Panc1 (cell line): ENCODE measurements at places on chromosomes 13 and 19.
A peak's percentile ranks its signal among the peaks of the same experiment; 100 is the strongest.

- no peaks in the 10 kb centered on the region for H3K36me3 ChIP-seq
- DNase-seq = no peak
Measured at GRCh38 chr13:87169337-87169736, 501.8 kb upstream of the SLITRK5 start.

- no peaks in the 10 kb centered on the region for H3K4me1 ChIP-seq
- H3K36me3 ChIP-seq = no peaks in the 10 kb centered on the region
- no peak overlapping the region for H3K4me3 ChIP-seq
- no peaks in the 10 kb centered on the region for H3K27me3 ChIP-seq
Measured at GRCh38 chr19:10631874-10632273, 6.5 kb downstream of the SLC44A2 start.

- H3K27ac ChIP-seq = no peak overlapping the region
- DNase-seq = peak; percentile 2
- H3K4me1 ChIP-seq = no peaks in the 10 kb centered on the region
- H3K36me3 ChIP-seq = no peaks in the 10 kb centered on the region
Measured at GRCh38 chr13:34035676-34036325, 217.9 kb downstream of the RFC3 start.

DNA sequence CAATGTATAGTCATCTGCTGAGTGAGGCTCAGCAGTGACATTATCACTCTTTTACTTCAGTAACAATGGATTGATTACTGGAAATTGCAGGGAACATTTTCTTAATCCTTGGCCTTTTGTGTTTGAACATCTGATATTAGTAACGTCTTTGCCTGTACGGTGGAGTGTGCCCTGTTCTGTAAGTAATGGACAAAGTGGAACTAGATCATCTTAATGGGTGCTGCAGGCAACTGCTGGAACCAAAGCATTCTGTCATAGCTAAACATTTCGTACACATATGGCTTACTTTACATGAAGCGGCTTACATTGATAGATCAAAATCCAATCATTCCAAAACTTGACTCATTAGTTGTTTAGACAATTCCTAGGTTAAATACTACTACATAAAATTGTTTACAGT, 114.1 kb downstream of the MYO16 start:
- no peaks in the 10 kb centered on the region for H3K36me3 ChIP-seq
- H3K27me3 ChIP-seq = no peaks in the 10 kb centered on the region
- no peak overlapping the region for H3K27ac ChIP-seq
- DNase-seq = no peak
- H3K4me1 ChIP-seq = no peaks in the 10 kb centered on the region
- no peak overlapping the region for H3K4me3 ChIP-seq

DNA sequence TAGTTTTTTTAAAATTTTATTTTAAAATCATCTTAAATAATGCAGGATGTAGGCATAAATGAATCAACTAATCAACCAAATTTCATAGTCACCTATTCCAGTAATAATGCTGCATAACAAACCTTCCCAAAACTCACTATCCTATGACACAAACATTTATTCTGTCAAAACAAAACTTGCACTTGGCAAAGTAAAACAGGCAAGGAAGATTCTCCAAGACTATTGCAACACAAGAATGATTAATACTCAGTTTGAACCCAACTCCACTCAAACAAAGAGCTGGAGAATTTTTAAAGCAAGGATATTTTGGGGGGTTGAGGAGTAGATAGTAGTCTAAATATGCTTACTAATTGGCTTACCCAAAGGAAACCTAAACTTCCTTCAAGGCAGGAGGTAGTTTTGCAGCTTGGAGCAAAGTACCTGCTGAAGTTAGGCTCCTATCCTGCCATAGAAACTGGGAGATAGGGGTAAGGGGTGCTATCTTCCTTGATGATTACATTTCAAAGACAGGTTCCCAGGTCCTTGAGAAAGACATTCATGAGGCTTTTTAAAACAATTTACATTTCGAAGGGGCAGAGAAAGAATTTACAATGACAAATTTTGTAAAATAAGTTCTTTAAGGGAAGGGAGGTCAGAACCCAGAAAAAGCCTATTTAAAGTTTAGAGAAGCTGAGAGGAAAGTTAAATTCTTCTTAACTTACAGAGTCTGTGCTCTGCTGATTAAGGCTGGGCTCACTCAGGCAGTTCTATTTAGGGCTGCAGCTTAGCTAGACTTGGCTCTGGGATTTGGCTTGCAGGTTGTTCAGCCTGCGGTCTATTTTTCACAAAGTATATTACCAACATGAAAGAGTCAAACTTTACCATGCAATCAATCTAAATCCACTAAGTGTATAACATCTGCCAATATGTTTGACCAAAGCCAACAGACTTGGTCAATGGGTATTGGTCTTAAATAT, 549.0 kb downstream of the KCTD12 start:
- no peak overlapping the region for H3K4me3 ChIP-seq
- H3K27ac ChIP-seq = no peak overlapping the region

- H3K36me3 ChIP-seq = no peaks in the 10 kb centered on the region
- H3K4me1 ChIP-seq = no peaks in the 10 kb centered on the region; the same call in 1 of the 2 replicates
- no peaks in the 10 kb centered on the region for H3K27me3 ChIP-seq
- H3K27ac ChIP-seq = no peak overlapping the region
- peak overlapping the region; percentile 18; the same call in 1 of the 2 replicates for H3K4me3 ChIP-seq
Measured at GRCh38 chr19:7852851-7853769, 21.1 kb downstream of the PRR36 start.

DNA sequence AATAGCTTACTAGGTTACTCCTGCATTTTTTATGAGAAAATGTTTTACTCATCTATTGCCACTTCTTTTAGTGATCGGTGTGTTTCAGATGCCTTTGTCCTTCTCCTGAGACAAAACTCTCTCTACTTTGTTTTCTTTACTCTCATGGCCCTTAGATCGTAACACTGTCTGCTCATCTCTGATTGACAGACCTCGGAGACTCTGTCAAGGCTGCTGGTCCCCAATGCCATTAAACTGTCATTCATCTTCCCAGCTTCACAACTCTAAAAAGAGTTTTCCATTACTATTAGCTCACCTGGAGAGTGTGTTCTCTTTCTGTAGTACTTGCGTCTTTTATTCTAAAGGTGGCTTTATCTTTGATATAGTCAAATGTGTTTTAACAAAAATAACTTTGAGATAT, 765.2 kb downstream of the SLITRK1 start:
- DNase-seq = no peak
- H3K27me3 ChIP-seq = no peaks in the 10 kb centered on the region
- no peak overlapping the region for H3K4me3 ChIP-seq
- H3K36me3 ChIP-seq = no peaks in the 10 kb centered on the region
- no peak overlapping the region for H3K27ac ChIP-seq

DNA sequence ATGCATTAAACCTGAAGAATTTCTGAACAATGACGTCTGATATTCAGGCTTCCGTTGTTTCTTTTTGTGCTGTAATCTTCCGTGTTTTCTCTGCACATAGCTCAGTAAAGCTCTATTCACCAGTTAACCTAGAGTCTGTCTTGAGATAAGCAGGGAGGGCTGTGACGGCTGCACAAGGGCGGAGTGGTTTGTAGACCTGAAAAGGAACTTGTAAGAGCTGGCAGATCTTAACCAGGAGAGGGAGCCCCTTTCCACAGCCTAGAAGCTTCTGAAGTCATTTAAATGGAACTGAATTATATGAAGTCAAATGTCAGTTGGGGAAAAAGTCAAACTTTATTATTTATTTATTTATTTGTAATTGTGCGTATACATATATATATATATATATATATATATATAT, 27.5 kb downstream of the DPRX start:
- no peaks in the 10 kb centered on the region for H3K27me3 ChIP-seq
- peak overlapping the region; percentile 49; the same call in 1 of the 2 replicates for H3K27ac ChIP-seq
- DNase-seq = peak; percentile 10
- H3K4me1 ChIP-seq = peaks cover 4% of the 10 kb centered on the region; the same call in 1 of the 2 replicates

DNA sequence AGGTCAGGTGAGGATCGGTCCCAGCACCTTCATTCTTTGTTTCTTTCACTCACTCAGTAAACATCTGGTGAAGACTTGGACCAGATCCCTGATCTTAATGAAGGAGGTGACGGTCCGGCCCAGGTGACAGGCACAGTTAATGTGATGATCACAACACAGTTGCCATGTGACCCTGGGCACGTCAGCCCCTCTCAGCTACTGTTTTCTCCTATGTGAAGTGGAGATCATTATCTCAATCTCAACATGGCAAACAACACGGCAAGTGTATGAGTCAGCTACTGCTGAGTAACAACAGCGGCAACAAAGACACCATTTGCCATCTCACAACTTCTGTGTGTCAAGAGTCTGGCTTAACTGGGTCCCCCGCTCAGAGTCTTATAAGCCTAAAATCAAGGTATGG, 74.6 kb downstream of the GNG7 start:
- H3K27ac ChIP-seq = peak overlapping the region; percentile 81
- H3K36me3 ChIP-seq = no peaks in the 10 kb centered on the region
- DNase-seq = no peak

DNA sequence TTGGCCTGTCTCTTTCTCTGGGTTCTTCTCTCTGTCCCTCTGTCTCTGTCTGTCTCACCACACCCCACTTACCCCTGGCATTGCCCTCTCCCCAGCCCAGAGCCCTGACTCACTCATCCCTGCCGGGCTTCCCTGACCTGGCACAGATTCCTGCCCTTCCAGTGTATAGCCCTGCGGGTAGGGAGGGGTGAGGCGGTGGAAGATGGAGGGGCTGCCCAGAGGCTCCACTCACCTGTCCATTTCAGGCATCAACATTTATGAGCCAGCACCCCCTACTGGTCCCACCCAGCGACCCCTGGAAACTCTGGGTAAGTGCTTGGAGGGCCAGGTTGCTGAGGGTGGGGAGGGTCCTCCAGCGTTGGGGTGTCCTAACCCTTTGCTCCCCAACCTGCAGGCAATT, 1.0 kb downstream of the NCCRP1 start:
- H3K27me3 ChIP-seq = no peaks in the 10 kb centered on the region; the same call in 1 of the 2 replicates
- no peak for DNase-seq
- H3K36me3 ChIP-seq = no peaks in the 10 kb centered on the region
- no peak overlapping the region for H3K27ac ChIP-seq
- H3K4me3 ChIP-seq = no peak overlapping the region
- peaks cover 17% of the 10 kb centered on the region for H3K4me1 ChIP-seq

- H3K4me1 ChIP-seq = no peaks in the 10 kb centered on the region; the same call in 1 of the 2 replicates
- no peak for DNase-seq
- no peaks in the 10 kb centered on the region for H3K27me3 ChIP-seq
Measured at GRCh38 chr13:86051134-86052103, 252.2 kb upstream of the SLITRK6 start.

DNA sequence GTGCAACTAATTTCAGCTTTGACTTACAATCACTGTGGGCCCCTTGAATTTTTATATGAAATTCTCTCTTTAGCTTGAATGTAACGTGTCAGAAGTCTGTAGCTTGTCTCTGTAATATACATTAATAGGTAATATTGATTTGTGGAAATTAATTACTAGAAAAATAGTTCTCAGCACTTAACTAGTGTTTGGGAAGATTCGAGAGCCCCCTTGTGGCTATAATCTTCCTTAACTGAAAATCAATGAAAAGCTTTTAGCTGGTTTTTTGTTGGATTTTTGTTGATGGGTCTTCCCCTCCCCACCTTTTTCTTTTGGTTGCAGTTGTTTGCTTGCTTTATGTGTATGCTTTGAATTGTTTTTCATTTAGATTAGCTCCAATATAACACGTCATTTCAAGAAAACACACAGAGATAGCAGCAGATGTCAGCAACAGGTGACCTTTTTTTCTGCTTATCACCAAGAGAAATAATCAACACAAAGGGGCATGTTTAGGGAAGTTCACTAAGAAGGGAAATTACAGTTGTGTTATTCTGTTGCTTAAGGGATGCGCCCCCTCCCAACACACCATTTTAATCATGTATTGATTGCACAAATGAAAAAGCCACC, 176.8 kb downstream of the OXGR1 start:
- no peak overlapping the region for H3K4me3 ChIP-seq
- no peaks in the 10 kb centered on the region for H3K4me1 ChIP-seq
- DNase-seq = no peak
- H3K27me3 ChIP-seq = no peaks in the 10 kb centered on the region

GRCh38 chr13:103371271-103371670, 305.1 kb upstream of the SLC10A2 start:
- H3K4me1 ChIP-seq = no peaks in the 10 kb centered on the region
- no peak for DNase-seq
